T-helper 22 cell (primary cell): ENCODE measurements at places on chromosomes 3 and 15.

DNA sequence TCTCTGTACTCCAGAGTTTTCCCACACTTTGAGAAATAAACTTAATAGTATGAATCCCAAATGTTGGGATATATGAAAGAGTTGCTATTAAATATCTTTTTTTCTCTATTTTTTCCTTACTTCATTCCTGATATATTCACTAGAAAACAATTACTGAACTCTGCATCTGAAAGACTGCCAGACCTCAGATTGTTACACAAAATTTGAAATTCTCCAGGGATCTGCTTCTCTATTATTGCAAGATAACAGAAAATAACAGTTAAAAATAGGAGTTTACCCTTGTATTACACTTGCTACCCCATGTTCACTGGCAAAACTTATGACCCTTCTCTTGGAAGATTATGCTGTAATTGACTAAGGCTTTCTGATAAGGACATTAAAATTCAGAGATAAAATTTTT is 11.7 kb upstream of the P3H2 start:
- no peak for DNase-seq

- peak; percentile 1 for DNase-seq
Observed at GRCh38 chr3:119891944-119892721, 110.2 kb downstream of the NR1I2 start.

GRCh38 chr3:194270627-194271459 is 80.3 kb downstream of the CPN2 start:
- DNase-seq = no peak

DNA sequence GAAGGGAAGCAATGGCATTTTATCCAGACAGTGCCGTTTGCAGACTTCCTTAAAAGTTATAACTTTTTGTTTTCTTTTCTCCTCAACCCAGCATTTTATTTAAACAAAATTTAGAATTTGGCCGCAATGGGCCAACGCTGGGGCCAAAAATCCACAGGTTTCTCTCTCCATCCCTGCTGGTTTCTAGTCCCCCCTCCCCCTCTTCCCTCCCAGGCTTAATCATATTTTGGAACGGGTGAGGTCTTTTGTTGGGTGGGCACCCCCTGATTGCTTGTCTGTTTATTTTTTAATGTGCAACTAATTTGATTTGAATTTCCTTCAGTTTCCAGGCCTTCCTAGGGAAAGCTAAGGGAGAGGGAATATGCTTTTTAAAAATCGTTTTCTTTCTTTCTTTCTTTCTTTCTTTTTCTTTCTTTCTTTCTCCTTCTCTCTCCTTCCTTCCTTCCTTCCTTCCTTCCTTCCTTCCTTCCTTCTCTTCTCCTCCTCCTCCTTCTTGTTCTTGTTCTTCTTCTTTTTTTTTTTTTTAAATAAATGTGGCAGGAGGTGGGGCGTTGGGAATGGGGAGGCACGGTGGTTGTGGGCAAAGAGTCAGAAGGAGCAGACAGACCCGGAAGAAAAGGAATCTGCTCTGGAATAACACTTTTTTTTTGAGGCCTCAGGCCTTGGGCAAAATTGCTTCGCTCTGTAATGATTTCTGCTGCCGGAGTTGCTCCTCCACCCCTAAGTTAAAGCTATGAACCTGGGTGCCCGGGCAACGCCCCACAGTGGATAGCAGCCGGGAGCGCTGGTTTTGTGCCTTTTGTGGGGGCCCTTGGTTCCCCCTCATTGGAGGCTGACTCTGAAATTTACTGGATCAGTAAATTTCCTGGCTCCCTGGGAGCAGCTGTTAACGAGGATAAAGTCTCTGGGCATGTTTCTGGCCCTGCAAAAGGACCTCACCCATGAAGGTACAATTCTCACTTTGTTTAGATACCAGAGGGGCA is 1.9 kb downstream of the FNDC3B start:
- DNase-seq = no peak

DNA sequence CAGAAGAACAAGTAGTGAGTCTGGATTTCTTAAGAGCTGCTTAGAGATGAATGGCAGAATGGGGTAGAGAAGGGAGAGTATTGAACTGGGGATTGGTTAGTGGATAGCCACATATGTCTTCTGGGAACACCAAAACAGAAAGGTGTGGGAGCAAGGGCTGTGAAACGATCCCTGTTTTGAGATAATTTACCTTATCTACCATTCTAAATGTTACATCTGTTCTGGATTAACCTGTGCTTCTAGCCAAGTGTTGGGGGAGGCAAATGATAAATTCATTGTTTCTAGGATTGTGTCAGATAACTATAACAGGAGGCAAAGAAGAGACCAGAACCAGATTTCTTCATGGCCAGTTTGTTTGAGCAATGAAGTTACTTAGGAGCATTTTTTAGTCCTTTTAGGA is 8.4 kb downstream of the NR1D2 start:
- no peak for DNase-seq

DNA sequence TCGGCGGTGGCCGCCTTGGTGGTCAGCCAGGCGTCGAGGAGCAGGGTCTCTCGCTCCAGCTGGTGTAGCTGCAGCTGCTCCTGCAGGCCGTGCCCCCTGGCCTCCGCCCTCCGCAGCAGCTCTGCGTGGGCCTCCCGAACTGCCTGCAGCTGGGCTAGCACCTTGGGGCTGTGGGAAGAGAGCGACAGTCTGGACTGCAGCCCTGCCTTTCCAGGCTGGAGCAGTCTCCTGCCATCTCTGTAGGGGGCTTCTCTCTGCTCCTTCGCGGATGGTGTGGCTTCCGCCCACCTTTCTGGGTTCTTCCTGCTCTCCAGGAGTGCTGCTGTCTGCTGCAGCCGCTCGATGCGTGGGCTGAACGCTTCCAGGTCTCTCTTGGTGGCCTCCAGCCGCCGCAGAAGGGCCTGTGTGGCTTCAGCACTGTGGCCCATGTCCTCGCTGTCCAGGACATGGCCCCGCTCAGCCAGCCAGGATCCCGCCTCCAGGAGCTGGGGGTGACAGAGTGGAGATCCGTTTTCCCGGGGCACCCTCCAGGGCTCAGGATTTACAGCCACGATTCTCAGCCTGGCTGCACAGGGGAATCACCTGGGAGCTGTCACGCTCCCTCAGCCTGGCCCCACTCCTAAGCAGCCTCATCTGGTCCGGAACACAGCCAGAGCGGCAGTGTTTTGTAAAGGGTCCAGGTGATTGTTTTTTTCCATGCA is 16.8 kb downstream of the PLA2G4B start:
- no peak for DNase-seq

- DNase-seq = no peak
Observed at GRCh38 chr3:58173029-58173668, 37.6 kb downstream of the DNASE1L3 start.

DNA sequence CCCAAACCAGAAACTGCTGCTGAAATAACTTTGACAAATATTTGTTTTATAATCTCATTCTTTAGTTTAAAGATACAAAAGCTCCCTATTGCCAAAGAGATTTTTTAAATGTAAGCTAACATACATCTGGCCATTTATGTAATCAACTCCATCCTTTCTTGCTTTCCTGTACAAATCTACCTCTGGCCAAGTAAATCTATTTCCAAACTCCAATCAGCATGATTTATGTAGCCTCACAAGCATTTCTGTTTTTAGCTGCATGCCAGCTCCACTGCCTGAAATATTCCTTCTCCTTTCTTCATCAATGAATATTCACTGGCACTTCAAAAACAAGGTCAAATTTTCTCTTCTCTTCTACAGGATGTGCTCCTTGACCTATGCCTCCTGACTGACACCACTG is 80.0 kb downstream of the SHOX2 start:
- DNase-seq = no peak

DNA sequence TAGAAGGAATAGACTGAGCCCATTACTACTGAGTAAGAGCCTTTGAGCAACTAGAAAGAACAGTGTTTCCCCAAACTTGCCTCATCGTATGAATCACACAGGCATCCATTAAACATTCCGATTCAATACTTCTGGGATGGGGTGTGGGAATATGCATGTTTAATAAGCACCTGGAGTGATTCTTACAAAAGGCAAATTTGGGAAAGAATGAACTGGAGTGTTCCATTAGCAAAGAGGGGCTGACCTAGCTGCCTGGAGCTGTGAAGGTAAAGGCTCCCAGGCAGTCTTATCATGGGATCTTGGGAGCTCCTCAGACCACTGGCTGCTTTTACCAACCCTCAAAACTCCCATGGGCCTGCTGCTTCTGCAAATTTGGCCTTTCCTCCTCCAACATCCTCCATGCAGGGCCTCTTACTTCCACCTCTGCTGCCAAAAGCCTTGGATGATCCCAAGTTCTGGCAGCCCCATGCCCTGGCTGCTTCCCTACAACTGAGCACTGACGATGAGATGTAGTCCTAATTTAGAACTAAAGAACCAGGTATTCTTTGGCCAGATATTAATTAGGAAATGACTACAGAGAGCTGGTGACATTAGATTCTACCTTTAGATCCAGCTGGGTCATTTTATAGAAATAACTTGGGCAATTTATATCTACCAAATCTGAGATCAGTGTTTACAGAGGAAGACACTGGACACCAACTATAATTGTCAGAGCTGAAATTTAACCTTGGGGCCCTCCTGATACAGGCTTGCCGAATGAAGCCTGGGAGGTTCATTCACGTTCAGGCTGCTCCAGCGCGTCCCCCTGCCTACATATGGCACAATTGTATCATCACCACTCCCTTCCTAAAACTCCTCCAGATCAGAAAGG is 11.2 kb upstream of the HOMER2 start:
- DNase-seq = no peak

- no peak for DNase-seq
Observed at GRCh38 chr3:43006825-43007224, 27.7 kb downstream of the GASK1A start.

- no peak for DNase-seq
Observed at GRCh38 chr15:89178307-89178977, 42.9 kb downstream of the RLBP1 start.

DNA sequence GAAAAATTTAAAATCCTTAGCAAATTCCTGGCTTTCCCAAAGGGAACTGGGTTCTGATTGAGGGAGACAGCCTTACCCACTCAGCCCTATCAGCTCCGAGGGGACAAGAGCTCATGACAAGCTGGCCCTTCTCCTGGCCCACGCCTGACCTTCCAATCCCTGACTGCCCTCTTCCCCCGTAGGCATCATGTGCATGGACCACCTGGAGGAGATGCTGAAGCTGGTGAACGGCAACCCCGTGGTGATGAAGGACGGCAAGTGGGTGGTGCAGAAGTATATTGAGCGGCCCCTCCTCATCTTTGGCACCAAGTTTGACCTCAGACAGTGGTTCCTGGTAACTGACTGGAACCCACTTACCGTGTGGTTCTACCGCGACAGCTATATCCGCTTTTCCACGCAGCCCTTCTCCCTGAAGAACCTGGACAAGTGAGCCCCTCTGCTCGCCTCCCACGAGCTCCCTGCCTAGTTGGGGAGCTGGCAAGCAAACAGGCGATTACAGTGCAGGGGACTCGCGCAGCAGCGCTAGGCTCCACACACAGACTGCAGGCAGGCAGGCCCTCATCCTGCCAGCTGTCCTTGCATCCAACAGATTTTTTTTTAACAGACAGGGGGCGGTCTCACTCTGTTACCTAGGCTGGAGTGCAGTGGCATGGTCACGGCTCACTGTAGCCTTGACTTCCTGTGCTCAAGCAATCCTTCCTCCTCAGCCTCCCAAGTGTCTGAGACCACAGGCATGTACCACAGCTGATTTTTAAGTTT is 16.8 kb downstream of the RPUSD3 start:
- no peak for DNase-seq

- no peak for DNase-seq
Observed at GRCh38 chr3:29559741-29560465, 279.0 kb downstream of the RBMS3 start.

- DNase-seq = no peak
Observed at GRCh38 chr3:4196506-4197147, 106.5 kb upstream of the SETMAR start.

GRCh38 chr3:71402911-71403310 is 180.6 kb downstream of the FOXP1 start:
- DNase-seq = no peak
